ENCODE measurements at places on chromosomes 16 and 17.

GRCh38 chr17:1580979-1581676 lies 18.5 kb upstream of the PITPNA start:
- DNase-seq = no peak

DNA sequence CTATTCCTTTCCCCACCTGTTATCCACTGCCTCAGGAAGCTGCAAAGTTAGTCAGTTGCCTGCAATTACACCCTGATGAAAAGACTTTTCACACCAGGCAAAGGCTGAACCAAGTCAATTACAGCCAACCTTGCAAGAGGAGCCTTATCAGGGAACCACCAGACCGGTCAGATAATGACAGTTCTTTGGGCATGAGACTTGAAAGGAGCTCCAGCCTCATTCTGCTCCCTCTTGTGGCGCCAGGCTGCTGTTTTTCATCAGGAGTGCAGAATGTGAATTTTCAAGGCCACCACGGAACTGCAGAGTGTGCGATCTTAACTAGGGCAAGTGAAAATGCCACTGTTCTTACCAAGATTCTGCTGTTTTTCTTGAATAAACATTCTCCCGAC lies 22.5 kb downstream of the DNAI2 start:
- DNase-seq = peak; percentile 31

DNA sequence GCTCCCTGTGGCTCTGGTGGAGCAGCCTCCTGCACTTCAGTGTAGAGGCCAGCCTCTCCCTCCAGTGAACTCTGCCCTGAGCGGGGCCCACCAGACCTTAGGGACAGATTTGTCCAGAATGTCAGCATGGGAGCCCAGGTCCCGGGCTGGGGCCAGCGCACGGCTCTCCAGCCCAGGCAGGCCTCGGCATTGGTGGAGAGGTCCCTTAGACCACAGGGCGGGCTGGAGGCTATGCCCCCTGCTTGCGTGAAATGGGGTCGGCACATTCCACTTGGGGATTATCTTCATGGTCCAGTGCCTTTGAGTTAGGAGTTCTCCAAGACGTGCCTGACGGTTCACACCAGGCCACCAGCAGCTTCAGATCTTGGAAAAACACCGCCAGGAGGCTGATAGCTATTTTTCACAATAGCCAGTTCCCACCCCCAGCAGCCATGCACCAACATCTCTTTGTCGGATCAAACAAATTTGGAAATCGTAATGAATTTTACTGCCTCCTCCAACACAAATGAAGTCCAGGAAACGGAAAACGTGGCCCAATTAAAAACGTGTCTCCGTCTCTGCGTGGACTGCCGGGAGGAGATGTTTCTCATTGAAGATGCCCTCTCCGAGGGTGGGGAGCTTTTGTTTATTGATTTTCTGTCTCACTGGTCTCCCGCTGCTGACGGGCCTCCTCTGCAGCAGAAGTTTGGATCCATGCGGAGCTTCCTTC lies 110.0 kb upstream of the CIBAR2 start:
- no peak for DNase-seq

GRCh38 chr17:15048933-15049794 lies 216.0 kb downstream of the PMP22 start:
- no peak for DNase-seq

DNA sequence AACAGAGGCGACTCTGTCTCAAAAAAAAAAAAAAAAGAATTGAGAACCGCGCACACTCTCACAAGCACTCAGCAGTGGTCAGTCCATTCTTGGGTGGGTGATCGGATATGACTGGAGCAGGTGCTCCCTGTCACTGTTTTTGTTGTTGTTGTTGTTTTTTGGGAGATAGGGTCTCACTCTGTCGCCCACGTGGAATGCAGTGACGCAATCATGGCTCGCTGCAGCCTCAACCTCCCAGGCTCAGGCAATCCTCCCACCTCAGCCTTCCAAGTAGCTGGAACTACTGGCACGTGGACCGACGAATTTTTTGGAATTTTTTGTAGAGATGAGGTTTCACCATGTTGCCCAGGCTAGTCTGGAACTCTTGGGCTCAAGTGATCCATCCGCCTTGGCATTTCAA lies 30.0 kb downstream of the RAB11FIP3 start:
- no peak for DNase-seq

GRCh38 chr17:30506481-30506880 lies 29.3 kb downstream of the GOSR1 start:
- no peak for DNase-seq

GRCh38 chr16:47970291-47970931 lies 185.4 kb downstream of the ABCC12 start:
- DNase-seq = no peak

Measured in occipital lobe (tissue), 3 donors.